ENCODE measurements at places on chromosomes 13 and 19.

DNA sequence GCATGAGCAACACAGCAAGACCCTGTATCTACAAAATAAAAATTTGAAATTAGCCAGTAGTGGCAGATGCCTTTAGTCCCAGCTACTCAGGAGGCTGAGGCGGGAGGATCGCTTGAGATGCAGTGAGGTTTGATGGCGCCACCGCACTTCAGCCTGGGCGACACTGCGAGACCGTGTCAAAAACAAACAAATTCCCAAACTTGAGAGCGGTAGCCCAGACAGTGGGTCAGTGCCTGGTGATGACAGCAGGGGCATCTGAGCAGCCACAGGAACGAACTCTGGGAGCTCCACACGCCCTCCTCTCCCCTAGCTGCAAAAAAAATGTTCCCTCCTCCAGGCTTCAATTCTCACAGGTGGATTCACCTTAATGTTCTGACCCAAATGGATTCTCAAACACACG lies 14.1 kb downstream of the ZNF490 start:
- DNase-seq, result no peak

GRCh38 chr19:362154-362553 lies 17.6 kb upstream of the MIER2 start:
- DNase-seq, result no peak

GRCh38 chr19:34507414-34508067 lies 26.0 kb downstream of the WTIP start:
- no peak for DNase-seq

DNA sequence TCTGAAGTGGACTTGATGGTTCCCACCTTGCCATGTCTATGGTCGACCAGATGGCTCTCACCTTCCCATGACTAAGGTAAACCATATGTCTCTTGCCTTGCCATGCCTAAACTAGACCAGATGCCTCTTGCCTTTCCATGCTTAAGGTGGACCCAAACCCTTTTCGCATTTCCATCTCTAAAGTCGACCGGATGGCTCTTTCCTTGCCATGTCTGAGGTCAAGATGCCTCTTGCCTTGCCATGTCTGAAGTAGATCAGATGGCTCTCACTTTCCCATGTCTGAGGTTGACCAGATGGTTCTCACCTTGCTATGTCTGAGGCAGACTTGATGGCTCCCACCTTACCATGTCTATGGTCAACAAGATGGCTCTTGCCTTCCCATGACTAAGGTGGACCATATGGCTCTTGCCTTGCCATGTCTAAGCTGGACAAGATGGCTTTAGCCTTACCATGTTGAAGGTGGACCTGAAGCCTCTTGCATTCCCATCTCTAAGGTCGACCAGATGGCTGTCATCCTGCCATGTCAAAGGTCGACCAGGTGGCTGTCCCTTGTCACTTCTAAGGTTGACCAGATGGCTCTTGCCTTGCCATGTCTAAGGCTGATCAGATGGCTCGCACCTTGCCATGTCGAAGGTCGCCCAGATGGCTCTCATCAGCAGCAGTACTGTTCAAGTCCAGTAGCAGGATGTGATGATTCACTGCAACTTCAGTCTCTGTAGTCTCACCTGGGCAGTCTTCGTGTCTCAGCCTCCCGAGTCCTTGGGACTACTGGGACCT lies 1439.4 kb downstream of the UQCRFS1 start:
- no peak for DNase-seq

DNA sequence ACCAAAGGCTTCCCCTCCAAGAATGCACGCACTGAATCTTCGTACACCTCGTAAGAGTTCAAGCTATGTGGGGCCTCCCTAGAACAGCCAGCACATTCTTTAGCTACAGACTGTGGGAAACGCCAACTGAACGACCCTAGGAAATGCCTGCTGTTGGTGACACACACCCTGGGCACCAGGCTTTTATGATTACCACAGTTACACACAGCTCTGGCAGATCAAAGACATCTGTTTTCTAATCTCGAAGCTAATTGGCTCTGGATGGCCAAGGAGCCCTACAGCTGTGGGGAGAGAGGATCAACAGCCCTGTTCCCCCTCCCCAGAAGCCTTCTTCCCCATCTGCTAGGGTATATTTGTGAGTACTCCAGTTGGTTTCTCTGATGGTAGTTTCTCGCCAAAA lies 123.0 kb downstream of the COL4A1 start:
- no peak for DNase-seq

DNA sequence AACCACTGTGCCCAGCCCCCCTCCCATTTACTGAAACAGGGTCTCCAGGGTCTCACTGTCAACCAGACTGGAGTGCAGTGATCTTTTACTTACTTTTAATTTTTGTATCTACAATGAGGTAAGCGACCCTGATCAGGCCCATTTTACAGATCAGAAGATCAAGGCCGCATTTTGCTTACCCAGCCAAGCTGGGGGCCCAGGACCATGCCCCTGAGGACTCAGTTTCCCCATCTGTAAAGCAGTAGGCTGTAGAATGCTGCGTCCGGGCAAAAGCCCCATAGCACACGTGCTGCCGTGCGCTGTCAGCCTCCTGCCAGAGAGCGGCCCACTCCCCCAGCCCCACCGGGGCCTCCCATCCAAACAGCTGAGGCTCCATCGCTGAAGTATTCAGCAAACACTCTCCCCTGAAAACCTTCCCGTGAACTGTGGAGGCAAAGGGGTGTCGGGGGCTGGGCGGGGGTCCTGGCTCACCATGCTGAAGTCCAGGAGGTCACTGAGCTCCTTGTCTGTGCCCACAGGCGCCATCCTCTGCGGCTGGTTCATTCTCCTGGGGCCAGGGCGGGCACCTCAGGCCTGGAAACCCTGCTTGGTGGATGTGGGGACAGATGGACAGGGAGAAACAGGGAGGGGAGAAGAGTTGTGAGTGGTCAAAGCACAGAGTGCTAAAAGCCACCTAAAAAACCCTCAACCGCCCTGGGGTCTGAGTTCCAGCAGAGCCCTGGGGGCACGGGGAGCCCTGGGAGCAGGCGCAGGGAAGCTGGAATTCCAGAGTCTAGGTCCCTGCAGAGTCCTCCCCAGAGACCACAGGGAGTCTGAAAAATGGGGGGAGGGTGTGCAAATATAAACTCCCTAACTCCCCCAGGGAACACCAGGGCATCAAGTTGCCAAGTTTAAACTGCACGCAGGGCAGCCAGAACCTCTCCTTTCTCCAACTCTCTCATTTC lies 2.4 kb downstream of the TCF3 start:
- no peak for DNase-seq

GRCh38 chr13:90070362-90070761 lies 1277.1 kb upstream of the MIR17HG start:
- DNase-seq, result no peak

GRCh38 chr13:46720189-46720588 lies 76.8 kb downstream of the ESD start:
- DNase-seq, result no peak

DNA sequence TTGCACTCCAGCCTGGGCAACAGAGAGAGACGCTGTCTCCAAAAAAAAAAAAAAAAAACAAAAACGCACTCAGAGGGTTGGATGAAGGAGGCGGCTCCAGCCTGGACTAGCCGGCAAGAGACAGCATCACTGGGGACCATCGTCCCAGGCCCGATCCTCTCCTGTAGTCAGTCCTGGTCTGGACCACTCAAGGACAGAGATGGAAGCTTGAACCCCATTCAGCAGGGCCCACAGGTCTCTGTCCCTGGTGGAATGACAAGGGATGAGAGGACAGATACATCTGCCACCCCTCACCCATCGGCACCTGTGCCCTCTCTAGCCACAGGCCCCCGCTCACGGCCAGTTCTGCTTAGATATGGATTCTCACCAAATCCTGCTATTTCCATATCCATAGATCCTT lies 14.0 kb downstream of the ADGRE5 start:
- no peak for DNase-seq

- no peak for DNase-seq
These were observed 73.5 kb downstream of the PDS5B start for GRCh38 chr13:32659736-32660135.

GRCh38 chr13:96860882-96861281 lies 133.4 kb downstream of the OXGR1 start:
- no peak for DNase-seq

GRCh38 chr13:45860240-45860639 lies 8.7 kb upstream of the SIAH3 start:
- no peak for DNase-seq
